ENCODE measurements at places on chromosomes 12 and 14. TPM values are rescaled to one million over a fixed set of nuclear protein-coding genes. Genes with fewer than 3 reads are reported as not detected.

The MGAT4C gene
- total RNA-seq, result not detected

The ETNK1 gene
- total RNA-seq, result 27.0 TPM

The TBPL2 gene
- not detected for total RNA-seq

The CRACR2A gene
- not detected for total RNA-seq

The KRT2 gene
- not detected for total RNA-seq

The KRT78 gene
- total RNA-seq, result not detected

GRCh38 chr12:113228394-113229028, 7.2 kb downstream of the TPCN1 start:
- peaks cover 3% of the 10 kb centered on the region for H3K27me3 ChIP-seq
- H3K4me1 ChIP-seq, result peaks cover 22% of the 10 kb centered on the region
- no peak overlapping the region for H3K27ac ChIP-seq

DNA sequence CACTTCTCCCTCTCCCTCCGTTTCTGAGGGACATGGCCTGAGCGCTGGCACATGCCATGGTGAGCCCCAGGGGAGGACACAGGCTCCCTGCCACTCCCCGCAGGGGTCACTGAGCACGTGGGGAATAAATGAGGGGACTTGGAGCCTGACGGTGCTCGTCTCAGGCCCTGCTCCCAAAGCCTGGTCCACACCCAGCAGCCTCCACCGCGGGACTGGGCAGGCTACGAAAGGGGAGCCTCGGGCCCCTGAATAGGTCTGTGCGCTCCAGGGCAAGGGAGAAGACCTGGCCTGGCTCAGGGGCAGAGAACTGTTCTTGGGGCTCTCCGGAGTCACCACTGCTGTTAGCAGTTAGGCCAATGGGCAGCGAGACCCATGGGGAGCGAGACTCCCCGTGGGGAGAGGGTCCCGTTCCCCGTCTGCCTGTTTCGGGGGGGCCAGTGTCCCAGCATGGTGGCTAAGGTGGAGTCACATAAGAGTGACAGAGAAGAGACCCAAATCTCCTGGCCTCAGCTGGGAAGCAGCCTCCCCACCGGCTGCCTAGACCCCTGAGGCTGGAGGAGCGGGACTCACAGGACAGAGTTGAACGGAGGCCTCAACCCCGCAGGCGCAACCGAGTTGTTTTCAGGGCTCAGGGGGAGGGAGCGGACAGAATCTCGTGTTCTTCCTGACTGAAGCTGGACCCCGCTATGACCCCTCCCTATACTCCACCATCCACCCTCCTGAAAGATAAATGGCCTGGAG, 329.8 kb upstream of the SFSWAP start:
- DNase-seq, result no peak
- no peak overlapping the region for H3K4me3 ChIP-seq
- H3K4me1 ChIP-seq, result no peaks in the 10 kb centered on the region
- no peak overlapping the region for H3K27ac ChIP-seq

GRCh38 chr14:63928744-63929174, 76.0 kb downstream of the SYNE2 start:
- no peak overlapping the region for H3K4me3 ChIP-seq
- DNase-seq, result no peak
- no peak overlapping the region for H3K27ac ChIP-seq
- no peaks in the 10 kb centered on the region for H3K4me1 ChIP-seq
- H3K27me3 ChIP-seq, result no peaks in the 10 kb centered on the region

GRCh38 chr14:57502586-57503254, 9.1 kb upstream of the CCDC198 start:
- no peak for DNase-seq
- H3K4me1 ChIP-seq, result no peaks in the 10 kb centered on the region
- H3K27ac ChIP-seq, result no peak overlapping the region

GRCh38 chr14:104532191-104532555, 47.4 kb upstream of the C14orf180 start:
- no peak overlapping the region for H3K27ac ChIP-seq
- no peak overlapping the region for H3K4me3 ChIP-seq
- no peak for DNase-seq
- H3K36me3 ChIP-seq, result peaks cover 4% of the 10 kb centered on the region
- peaks cover 4% of the 10 kb centered on the region for H3K27me3 ChIP-seq
- H3K4me1 ChIP-seq, result no peaks in the 10 kb centered on the region

DNA sequence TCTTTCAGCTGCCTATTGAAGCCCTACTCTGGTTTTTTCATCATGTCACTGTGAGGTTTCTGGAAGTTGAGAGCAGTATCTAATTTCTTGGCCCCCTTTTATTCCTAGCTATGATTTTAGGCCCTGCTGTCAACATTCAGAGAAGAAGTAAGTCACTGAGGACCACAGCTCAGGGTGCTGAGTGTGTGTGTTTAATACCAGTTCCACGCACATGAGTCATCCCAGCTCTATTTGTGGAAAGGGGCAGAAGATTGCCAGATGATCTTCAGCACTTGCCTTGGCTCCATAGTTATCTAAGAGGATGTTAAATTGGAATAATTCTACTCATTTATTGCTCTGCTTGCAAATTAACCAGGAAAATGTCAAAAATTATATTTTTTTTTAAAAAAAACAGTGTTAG, 65.5 kb upstream of the SLC38A4 start:
- H3K27me3 ChIP-seq, result no peaks in the 10 kb centered on the region
- no peak overlapping the region for H3K4me3 ChIP-seq
- H3K4me1 ChIP-seq, result peaks cover 30% of the 10 kb centered on the region
- H3K27ac ChIP-seq, result peak overlapping the region; percentile 54

DNA sequence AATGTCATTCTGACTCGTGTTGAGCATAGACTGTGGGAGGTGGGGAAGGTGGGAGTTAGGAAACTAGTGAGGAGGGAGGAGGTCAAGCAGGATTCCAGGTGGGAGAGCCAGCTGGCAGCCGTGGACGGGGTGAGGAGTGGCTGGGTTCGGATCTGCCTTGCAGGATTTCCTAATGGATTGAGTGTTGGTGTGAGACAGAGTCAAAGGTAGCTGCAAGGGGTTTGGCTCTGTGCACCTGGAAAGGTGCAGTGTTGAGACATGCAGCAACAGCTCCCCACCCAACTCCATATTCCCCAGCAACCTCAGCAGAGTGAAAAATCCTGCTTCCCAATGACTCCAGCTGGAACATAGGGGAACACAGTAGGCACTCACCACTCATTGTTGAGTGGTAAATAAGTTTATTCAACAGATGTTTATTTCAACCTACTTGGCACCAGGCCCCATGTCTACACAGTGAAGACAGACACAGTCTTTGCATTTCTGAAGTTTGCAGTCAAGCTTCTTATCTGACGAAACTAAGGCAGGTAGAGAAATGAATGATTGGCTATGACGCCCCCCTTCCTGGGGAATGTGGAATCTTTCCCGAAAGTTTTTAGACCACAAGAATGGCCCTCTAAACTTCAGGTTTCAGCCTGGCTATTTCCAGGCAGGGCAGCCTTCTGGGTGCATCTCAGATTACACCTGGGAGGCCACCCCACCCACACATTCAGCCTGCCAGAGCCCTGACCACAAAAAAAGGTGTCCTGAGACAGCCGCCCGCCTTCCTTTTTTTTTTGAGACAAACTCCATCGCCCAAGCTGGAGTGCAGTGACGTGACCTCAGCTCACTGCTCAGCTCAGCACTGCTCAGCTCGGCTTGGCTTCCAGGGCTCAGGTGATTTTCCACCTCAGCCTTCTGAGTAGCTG, 37.9 kb upstream of the PLEKHG6 start:
- H3K4me1 ChIP-seq, result no peaks in the 10 kb centered on the region
- no peak for DNase-seq
- H3K36me3 ChIP-seq, result no peaks in the 10 kb centered on the region
- H3K4me3 ChIP-seq, result no peak overlapping the region
- H3K27me3 ChIP-seq, result peaks cover 8% of the 10 kb centered on the region

- no peak overlapping the region for H3K27ac ChIP-seq
- no peak overlapping the region for H3K4me3 ChIP-seq
- no peaks in the 10 kb centered on the region for H3K4me1 ChIP-seq
These were observed 91.9 kb upstream of the DHRS4 start for GRCh38 chr14:23861666-23862065.

GRCh38 chr12:65184176-65184857, 14.9 kb downstream of the LEMD3 start:
- H3K27me3 ChIP-seq, result no peaks in the 10 kb centered on the region
- H3K4me1 ChIP-seq, result peaks cover 17% of the 10 kb centered on the region
- DNase-seq, result no peak
- H3K36me3 ChIP-seq, result peaks cover 9% of the 10 kb centered on the region
- H3K4me3 ChIP-seq, result no peak overlapping the region
- H3K27ac ChIP-seq, result no peak overlapping the region

- H3K4me1 ChIP-seq, result peaks cover 5% of the 10 kb centered on the region
- H3K4me3 ChIP-seq, result no peak overlapping the region
- no peaks in the 10 kb centered on the region for H3K27me3 ChIP-seq
- H3K36me3 ChIP-seq, result no peaks in the 10 kb centered on the region
- H3K27ac ChIP-seq, result no peak overlapping the region
These were observed 153.1 kb upstream of the DCN start for GRCh38 chr12:91335699-91336098.

GRCh38 chr12:124126950-124127655, 154.1 kb downstream of the ZNF664 start:
- peaks cover 26% of the 10 kb centered on the region for H3K27me3 ChIP-seq
- H3K27ac ChIP-seq, result no peak overlapping the region
- H3K4me3 ChIP-seq, result no peak overlapping the region
- no peaks in the 10 kb centered on the region for H3K36me3 ChIP-seq
- DNase-seq, result no peak

- no peaks in the 10 kb centered on the region for H3K36me3 ChIP-seq
- no peak overlapping the region for H3K27ac ChIP-seq
- peaks cover 23% of the 10 kb centered on the region for H3K4me1 ChIP-seq
- H3K4me3 ChIP-seq, result no peak overlapping the region
- no peak for DNase-seq
These were observed 98.0 kb upstream of the E2F7 start for GRCh38 chr12:77163074-77164038.

GRCh38 chr14:68782091-68782981, 10.5 kb downstream of the ZFP36L1 start:
- H3K36me3 ChIP-seq, result peaks cover 16% of the 10 kb centered on the region
- H3K27me3 ChIP-seq, result peaks cover 32% of the 10 kb centered on the region
- no peak overlapping the region for H3K4me3 ChIP-seq
- peaks cover 78% of the 10 kb centered on the region for H3K4me1 ChIP-seq
